ENCODE measurements at places on chromosomes 4 and X.
A peak's percentile ranks its signal among the peaks of the same experiment; 100 is the strongest.

GRCh38 chr4:37674439-37674838 lies 11.7 kb downstream of the RELL1 start:
- DNase-seq, result peak; percentile 41

GRCh38 chr4:1171311-1172227 lies 814 bp downstream of the SPON2 start:
- DNase-seq, result no peak

DNA sequence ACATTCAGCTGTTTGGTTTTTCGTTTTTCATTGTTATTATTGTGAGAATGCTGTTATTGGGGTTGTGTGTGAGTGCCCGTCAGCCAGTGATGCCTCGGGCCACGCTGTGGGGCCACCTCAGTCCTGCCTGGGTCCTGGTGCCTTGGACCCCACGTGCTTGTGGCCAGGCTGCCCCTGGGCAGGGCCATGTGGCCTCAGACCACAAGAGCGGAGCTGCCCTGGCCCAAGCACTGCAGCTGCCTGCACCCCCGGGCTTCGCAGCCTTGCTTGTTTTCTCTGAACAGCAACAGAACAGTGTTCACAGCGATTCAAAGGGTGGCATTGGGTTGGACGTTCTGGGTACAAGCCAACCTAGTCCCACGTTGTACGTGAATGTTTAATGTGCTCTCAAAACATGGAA lies 56.9 kb downstream of the CPLX1 start:
- no peak for DNase-seq

DNA sequence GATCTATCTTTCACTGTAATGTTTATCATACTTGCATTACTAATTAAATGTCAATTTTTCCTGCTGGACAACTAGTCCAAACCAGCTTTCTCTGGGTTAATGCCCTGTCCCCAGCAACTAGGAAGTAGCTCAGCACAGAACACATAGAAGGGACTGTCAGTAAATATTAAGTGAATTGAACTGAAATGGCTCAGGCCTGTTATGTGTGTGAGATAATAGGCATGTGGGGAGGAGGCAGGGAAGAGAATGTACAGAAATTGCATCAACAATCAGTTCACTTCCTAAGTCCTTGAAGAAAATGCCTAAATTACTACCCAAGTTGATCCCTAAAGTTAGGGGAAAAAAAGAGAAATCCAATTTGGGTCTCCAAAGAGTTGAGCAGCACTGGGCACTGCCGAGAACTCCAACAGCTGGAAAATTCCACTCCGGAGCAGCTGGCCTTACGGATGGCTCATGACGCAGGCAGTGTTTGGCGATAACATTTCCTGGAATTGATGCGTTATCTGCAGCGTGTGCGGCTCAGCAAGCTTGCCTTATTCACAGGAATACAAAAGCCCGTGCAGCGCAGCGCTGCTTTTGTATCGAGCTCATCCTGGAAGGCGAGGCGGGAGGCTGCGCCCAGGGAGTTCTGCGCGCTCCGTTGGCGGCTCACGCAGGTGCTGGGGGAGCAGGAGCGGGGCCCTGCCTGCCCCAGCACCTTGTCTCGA lies 297.3 kb upstream of the LCORL start:
- DNase-seq, result no peak

DNA sequence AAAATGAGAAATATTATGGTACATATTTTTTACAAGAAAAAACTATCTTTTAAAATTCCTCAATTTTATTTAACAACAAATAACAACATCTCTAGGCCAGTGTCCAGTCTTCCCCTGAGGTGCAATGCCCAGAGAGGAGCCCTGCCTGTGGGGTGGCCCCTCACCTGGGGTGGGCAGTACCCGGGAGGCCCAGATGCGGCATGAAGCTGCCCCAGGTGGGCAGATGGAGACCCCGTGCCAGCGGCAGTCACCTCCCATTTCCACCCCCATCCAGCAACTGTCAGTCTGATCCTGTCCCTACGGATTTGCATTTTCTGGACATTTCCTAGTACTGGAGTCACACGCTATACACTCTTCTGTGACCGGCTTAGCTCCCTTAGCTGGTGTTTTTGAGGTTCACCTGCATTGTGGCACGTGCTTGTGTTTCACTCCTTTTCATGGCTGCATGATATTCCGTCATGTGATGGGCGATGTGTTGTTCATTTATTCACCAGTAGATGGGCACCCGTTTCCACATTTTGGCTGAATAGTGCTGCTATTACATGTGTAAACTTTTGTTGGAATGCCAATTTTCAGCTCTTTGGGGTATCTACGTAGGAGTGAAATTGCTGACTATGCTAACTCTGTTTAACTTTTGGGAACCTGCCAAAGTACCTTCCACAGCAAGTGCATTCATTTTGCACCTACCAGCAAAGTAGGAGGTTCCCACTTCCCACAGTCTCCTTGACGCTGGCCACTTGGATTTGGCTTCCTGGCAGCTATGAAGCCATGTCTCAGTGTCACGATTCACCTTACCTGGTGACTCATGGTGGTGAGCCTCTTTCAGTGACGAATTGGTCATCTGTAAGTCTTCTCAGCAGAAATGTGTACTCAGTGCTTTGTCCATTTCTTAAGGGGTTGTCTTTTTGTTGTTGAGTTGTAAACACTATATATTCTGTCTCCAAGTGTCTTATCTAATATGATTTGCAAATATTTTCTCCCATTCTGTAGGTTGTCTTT lies 11.7 kb upstream of the MAEA start:
- peak; percentile 84 for DNase-seq

GRCh38 chrX:134683351-134684005 lies 25.2 kb upstream of the PLAC1 start:
- no peak for DNase-seq

DNA sequence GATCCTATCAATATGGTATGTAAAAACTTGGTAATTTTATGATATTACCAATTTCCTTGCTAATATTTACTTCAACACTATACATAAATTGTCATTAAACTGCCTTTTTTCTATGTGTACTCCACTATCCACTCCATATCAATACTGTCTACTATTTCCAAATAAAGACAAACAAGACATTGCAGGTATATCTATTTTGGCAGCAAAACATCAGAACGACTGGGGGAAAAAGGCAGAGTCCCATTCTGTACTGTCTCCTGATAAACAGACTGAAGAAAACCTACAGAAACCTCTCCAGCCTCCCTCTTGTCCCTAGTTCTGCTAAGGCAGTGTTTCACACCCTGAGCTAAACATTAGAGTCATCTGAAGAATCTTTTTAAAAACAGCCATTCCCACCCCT lies 96.6 kb downstream of the ATRX start:
- DNase-seq, result no peak

Data from kidney tubule cell (primary cell).